ACHN (cell line): ENCODE measurements at places on chromosomes 3 and 15.

DNA sequence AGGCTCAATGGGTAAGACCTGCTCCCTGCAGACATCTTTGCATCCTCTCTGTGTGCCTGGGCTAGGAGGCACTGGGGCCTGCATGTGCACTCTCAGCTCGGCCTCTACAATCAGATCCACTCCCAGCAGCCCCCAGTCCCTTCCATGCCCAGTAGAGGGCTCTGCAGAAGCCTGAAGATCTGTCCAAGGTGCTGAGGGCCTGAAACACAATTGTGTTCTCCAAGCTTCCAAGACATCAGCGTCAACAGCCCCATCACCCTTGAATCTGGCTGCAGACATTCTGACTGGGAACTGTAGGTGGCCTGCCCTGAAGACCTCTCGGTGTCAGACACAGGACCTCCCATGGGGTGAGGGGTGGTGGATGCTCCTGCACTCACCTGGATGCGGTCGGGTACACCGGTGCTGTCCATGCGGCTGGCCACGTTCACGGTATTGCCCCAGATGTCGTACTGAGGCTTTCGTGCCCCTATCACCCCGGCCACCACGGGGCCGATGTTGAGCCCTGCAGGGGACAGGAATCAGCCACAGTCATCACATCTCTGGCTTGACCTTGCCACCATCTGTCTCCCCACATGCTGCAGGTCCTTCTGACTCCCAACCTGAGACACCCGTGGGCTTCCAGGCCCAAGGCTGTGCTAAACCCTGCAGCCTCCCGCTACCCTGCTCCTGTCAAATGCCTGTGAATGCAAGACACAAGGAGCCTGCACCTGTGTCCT is 84.7 kb downstream of the SEC22A start:
- peak; percentile 72 for DNase-seq

GRCh38 chr15:35545316-35545823 is 595 bp downstream of the DPH6 start:
- DNase-seq, result peak; percentile 62

GRCh38 chr3:138005627-138006026 is 4.3 kb upstream of the CLDN18 start:
- no peak for DNase-seq

GRCh38 chr3:161401389-161401788 is 30.1 kb upstream of the SPTSSB start:
- no peak for DNase-seq

DNA sequence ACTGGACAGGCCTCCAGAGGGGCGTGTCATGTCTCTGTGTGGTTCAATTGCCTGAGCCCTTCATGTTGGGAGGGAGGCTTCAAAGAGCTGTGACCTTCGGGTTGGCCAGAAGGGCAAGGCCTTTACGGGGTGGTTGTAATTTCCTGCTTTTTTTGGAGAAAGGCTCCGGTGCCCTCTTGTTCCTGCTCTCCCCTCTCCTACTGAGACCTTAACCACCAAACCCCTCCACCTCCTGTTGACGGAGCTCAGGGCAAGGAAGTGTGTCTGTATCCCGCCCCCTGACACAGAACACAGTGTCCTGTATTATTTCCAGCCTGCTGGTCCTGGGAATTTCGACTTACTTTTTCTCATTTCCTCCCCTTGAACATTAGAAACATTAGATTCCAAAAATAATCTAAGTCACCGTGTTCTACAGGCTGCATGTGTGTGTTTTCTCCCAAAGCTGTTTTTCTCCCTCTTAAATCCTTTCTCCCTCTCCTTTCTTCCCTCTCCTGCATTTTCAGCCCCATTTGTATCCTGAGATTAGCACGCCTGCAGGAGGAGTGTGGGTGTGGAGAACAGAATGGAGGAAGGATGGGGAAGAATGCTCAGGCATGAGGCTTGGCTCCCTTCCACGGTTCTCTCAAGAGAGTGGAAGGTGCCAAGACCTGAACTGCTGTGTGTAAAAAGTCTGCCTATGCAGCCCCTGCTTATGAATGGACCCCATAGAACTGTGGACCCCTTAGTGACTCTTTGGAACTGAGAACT is 285.4 kb upstream of the ROPN1 start:
- DNase-seq, result no peak

DNA sequence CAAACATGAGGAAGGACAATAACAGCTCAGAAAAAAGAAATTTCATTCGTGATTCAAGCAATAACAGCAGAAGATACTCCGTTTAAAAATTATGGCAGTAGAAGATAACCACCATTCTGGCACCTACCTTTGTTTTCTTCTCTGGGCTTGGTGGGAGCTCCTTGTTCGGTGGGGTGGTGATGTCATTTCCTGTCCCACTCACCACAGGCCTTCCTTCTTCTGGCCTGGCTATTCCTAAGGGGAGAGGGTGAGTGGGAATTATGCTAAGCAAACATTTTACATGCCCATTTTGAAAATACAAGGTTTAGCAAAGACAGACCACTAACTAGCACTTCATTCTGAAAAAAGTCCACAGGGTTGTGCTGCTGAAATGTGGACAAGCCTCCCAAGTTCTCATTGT is 74.4 kb downstream of the DHX30 start:
- DNase-seq, result no peak

DNA sequence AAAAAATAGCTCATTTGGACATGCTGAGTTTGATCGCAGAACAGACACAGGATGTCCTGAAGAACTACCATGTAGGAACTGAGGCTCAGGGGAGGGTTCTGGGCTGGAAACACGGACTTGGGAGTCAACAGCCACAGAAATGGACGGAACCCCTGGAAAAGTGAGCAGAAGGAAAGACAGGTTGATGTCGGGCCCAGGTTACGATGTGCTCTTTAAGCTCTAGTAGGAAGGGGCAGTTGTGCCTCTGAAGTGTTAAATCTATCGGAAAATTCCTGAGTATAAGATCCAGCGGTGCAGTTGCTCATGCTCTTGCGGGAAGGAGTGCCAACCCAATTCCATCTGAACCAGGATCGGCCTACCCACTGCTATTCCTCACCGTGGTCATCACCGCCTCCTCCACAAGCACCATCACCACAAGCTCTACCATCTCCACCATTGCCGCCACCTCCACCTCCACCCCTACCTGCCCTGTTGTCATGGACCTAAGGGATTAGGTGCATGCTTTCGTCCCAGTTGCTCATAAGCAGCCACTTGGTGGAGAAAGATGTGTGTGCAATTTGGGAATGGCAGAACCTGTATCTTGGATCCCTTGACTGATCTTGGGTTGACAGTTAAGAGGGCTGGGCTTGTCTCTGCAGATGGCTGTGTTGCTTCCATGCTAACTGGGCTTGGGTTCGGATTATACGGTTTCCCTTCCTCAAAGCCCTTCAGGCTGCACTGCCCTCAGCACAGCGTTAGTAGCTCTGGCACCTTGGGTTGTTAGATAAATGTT is 108.5 kb downstream of the ASB7 start:
- no peak for DNase-seq

DNA sequence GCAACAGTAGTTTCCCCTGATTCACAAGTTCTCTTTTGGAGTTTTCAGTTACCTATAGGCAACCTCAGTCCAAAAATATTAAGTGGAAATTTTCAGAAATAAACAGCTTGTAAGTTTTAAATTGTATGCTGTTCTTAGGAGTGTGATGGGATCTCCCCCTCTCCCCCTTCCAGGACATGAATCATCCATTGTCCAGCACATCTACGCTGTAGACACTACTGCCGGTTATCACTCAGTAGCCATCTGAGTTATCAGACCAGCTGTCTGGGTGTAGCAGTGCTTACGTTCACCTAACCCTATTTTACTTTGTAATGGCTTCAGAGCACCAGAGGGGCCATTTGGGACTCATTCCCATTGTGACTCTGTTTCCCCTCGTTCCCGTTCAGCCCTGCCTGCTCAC is 96.7 kb upstream of the PLXNA1 start:
- no peak for DNase-seq

DNA sequence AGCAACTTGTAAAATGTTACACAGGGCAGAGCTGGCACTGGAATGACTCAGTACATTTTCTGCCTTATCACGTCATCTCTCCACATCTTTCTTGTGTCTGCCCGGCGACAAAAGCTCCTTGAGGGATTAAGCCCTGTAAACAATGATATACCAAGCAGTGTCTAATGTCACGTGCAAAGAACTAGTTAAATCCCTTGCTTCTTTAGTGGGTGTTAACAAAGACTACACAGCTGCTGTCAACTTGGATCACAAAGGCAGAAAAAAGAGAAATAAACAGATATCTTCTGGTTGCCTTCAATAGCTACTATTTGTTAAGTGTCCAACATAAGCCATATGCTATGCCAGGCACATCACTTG is 48.1 kb upstream of the FRMD4B start:
- no peak for DNase-seq

DNA sequence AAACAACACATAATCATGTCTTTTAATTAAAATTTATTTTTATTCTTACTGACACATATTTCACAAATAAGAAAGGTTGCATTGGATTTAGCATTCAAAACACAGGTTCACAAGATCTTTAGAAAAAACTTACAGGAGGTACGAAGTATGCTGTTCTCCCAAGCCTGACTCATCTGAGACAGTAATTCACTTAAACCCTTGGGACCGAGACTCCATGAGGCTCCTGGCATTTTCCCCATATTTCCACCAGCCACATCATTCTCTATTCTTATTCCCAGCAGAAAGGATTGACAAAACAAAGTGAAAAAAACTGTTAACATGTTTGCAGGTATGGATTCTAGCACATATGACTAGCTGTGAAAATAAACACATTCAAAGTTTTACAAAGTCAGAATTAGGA is 52.6 kb downstream of the CNTN3 start:
- DNase-seq, result no peak

- DNase-seq, result no peak
Observed at GRCh38 chr3:158395421-158395820, 175.6 kb upstream of the MLF1 start.

DNA sequence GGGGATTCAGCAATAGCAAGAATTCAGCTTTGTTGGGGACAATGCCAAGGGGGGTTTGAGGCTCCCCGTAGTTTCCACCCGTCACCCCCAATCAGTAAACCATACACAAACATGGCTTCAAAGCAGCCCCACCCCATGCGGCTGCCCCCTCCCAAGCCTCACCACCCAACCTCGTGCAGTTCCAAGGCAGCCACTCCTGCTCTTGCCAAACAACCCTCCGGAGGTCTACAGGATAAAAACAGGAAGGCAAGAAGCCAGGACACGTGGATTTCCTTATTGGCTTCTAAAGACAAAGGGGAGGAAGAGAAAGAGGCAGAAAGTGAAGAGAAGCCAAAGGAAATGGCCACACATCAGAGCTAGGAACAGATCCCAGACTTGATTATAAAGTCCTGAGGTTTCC is 121.1 kb downstream of the SHQ1 start:
- DNase-seq, result no peak

GRCh38 chr15:35206060-35206675 is 121.1 kb upstream of the NANOGP8 start:
- DNase-seq, result peak; percentile 8

- no peak for DNase-seq
Observed at GRCh38 chr15:100821327-100821726, 58.3 kb upstream of the ALDH1A3 start.

DNA sequence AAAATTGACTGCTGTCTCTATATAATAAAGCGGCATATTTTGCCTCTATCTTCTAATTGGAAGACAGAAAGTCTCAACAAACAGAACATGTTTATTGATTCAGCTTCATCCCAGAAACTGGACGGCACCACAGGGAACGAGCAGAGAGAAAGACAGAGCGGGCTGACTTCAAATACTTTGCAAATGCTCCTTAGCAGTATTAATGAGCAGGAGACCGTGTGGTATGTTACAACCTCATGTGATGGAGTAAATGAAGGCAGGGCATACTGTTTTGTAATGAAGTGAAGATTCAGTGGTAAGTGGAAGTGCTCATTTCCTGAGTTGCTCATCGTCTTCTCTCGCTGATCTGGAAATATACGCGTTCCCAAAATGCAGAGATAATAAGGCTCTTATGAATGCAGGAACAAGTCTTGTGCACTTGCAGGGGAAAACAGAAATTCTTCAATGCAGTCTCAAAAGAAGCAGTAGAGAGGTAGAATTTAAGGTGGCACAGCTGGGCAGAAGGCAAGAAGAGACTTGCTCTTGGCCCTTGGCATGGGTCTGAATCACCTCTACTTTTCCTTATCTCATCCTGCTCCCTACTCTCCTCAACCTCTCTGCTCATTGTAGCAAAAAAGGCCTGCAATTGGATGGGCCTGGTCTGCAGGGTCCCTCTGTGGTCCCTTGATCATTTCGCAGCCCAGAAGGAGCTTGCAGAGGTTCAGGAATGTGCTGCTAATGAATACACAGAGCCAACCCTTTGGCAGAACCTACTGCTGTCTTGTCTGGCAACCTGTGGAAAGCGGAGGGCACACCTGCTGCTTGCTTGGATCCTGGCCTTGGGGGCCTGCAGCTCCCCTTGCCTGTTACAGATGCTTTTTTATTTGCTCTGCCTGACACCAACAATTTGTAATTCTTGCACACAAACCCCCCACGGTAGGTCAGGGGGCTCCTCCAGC is 604.9 kb upstream of the CFAP20DC start:
- no peak for DNase-seq

DNA sequence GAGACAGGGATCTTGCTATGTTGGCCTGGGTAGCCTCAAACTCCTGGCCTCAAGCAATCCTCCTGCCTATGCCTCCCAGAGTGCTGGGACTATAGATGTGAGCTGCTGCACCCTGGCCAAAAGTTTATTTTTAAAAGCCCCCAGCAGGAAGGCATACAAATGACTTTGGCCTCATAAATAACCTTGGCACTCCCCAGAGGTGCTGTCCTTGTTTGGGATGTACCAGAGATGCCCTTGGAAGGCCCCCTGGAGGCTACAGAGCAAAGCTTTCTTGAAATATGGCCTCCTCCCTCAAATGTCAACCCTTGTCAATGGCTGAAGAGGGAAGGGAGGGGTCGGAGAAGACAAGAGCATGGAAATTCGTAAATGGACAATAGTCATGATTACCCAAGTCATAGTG is 14.0 kb upstream of the RTP3 start:
- DNase-seq, result no peak

DNA sequence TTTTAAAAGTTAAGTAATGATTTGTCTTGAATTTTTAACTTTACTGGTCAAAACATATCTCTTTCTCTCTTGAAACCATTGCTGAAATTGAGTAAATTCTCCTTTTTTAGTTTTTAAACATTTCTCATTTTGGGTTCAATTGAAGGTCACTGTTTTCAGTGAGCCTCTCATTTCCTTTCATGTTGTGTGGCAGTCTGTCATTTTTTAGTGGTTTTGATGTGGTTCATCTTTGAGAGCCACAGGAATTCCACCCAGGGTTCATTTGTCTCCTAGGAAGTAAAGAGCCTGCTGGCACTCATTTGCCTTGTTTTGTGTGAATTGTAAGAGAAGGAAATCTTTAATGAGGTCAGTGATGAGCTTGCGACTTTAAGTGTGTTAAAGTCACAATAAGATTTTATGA is 10.4 kb downstream of the CLDN11 start:
- DNase-seq, result peak; percentile 51

- DNase-seq, result no peak
Observed at GRCh38 chr3:38575279-38575843, 74.1 kb downstream of the SCN5A start.

GRCh38 chr3:120147072-120147871 is 53.0 kb upstream of the GSK3B start:
- no peak for DNase-seq

GRCh38 chr3:32613183-32613582 is 42.5 kb upstream of the DYNC1LI1 start:
- no peak for DNase-seq

- DNase-seq, result no peak
Observed at GRCh38 chr3:28971156-28971555, 309.7 kb upstream of the RBMS3 start.

- peak; percentile 48 for DNase-seq
Observed at GRCh38 chr3:17431004-17431403, 311.4 kb downstream of the TBC1D5 start.
